Ovary (tissue), 10 donors: ENCODE measurements at places on chromosomes 6 and 20.

DNA sequence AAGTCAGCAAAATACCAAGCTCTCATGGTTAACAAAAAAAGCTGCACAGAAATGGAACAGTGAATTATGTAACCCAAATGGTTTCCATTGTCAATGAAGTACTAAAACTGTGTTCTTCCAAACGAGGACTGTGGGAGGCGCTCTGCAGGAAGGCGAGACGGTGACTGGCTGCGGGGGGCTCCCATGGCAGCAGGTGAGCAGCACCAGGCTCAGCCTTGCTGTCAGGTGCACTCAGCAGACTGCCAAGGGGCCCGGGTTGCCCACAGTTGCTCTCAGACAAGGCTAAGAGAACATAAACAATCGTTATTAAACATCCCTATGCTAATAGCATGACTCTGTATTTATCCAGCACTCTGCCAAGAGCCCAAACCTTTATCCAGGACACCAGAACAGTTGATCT is 630.3 kb upstream of the ARID1B start:
- no peak for DNase-seq

GRCh38 chr6:116783852-116784251 is 18.3 kb upstream of the FAM162B start:
- no peak for DNase-seq

- DNase-seq = no peak
Observed at GRCh38 chr20:58829531-58829941, 21.2 kb downstream of the GNAS-AS1 start.

DNA sequence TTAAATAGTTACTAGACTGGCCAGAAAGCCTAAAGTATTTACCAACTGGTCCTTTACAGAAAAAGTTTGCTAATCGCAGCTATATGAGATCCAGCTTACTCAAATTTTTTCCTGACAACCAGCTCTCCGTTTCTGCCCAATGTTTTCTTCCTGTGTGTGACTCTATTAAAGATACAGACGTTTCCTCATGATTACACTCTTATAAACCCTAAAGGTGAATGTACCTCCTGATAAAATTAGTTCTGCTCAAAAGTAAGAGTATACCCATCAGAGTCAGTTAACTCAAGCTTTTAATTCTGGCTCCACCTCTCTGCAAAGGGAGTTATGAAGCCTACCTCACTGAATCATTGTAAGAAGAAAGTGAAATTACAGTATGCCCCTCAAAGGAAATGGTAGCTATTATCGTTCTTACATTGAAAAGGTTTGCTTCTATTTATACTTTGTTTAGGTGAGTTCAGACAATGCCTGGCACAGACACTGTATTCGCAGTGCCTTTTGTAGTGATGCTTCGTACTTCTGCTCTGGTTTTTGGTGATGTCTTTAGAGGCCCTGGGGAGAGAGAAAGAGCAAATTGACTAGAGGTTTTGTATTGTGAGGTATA is 10.2 kb upstream of the MROH8 start:
- no peak for DNase-seq

DNA sequence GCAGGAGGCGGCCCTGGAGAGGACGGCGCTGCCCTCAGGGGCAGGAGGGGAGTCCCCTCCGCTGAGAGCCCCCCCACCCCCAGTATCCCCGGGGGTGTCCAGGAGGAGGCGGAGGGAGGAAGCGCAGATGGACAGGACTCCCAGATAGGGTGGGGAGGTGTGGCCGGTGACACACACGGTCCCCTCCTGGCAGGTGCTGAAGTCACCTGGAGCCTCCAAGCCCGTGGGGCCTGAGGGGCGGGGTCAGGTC is 1.4 kb downstream of the STMN3 start:
- no peak for DNase-seq

GRCh38 chr6:109075934-109076333 is 18.7 kb downstream of the SESN1 start:
- no peak for DNase-seq
